ENCODE measurements at places on chromosomes 7 and 10. TPM values are rescaled to one million over a fixed set of nuclear protein-coding genes. Genes with fewer than 3 reads are reported as not detected.

Gene LRGUK
- total RNA-seq = 0.67 TPM

Gene LRIT1
- total RNA-seq = not detected

Gene PON1
- total RNA-seq = not detected

Gene ANKRD61
- not detected for total RNA-seq

Gene ADAM12
- total RNA-seq = 7.1 TPM

Gene NEUROG3
- total RNA-seq = not detected

Gene MMP21
- not detected for total RNA-seq

Gene HOXA13
- 4.7 TPM for total RNA-seq

Gene SLC13A1
- total RNA-seq = not detected

GRCh38 chr7:151744656-151745638 is 132.0 kb downstream of the PRKAG2 start:
- DNase-seq = peak; percentile 88

DNA sequence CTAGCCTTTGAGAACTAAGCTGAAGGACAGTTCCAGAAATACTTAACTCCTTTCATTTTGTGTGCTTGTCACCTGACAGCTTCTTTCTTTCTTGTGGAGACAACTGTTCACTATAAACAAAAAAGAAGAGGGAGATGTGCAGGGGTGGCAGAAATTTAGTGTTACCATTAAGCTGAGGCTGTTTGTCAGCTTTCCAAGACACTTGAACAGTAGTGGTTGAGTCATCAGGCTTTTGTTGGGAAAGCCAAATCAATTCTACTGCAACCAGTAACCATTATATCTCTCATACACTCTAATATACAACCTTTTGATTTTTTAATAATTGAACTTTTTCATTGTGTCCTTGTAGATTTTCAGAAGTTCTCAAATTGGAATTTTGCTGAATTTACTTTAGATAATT is 75.3 kb downstream of the POLL start:
- DNase-seq = no peak

GRCh38 chr7:102082693-102083368 is 203.8 kb upstream of the SH2B2 start:
- DNase-seq = no peak

DNA sequence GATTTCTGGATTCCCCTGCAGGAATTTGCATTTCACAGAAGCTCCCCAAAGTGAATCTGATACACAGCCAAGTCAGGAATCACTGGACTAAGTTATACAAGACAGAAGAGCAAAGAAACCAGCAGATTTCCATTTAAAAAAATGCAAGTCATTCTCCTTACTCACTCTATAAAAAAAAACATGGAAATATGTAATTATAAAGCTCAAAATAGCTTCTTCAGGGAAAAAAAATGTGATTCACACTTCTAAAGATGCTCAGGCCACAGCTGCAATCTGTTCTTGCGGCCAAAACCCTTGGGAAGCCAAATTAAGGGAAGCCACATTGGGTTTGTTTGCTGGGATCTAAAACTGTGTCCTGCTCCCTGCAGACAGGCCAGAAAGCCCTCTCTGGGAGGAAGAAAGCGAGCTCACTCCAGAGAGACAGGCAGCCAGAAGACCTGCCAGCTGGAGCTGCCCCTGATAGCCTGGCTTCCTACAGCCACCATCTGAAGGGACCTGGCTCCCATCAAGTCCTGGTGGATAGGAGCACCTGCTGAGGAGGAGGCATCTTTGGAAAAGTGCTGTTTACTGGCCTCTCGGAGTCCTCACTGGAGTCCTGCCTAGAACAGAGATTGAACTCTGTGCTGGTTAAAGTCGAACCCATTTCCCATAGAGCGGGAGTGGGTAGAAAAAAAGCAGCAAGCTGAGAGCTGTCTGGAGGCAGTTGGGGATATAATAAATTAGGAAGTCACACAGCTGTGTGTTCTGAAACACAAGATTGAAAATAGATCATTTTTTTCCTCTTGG is 359.2 kb upstream of the AOAH start:
- peak; percentile 58 for DNase-seq

DNA sequence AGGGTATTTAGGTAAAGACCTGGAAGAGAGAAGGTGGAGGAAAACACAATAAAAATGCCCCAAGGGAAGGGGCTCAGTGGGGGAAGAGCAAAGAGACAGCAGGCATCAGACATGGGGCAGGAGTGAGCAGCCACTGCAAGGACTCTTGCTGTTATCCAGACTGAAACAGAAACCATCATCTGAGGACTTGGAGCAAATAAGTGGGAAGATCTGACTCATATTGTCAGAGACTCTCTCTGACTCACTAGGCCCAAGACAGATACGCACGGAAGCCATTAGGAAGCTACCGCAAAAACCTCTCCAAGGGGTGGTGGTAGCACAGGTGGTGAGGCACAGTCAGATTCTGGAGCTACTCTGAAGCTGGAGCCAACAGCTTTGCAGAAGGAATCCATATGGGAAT is 110.7 kb downstream of the RNF32 start:
- peak; percentile 89 for DNase-seq

- DNase-seq = no peak
Measured at GRCh38 chr7:44769376-44769775, 20.7 kb downstream of the ZMIZ2 start.

GRCh38 chr10:79017882-79018520 is 50.8 kb upstream of the ZMIZ1 start:
- no peak for DNase-seq

- no peak for DNase-seq
Measured at GRCh38 chr10:122233857-122234348, 37.2 kb upstream of the BTBD16 start.

- peak; percentile 11 for DNase-seq
Measured at GRCh38 chr10:29057822-29058331, 231.0 kb upstream of the LYZL1 start.

DNA sequence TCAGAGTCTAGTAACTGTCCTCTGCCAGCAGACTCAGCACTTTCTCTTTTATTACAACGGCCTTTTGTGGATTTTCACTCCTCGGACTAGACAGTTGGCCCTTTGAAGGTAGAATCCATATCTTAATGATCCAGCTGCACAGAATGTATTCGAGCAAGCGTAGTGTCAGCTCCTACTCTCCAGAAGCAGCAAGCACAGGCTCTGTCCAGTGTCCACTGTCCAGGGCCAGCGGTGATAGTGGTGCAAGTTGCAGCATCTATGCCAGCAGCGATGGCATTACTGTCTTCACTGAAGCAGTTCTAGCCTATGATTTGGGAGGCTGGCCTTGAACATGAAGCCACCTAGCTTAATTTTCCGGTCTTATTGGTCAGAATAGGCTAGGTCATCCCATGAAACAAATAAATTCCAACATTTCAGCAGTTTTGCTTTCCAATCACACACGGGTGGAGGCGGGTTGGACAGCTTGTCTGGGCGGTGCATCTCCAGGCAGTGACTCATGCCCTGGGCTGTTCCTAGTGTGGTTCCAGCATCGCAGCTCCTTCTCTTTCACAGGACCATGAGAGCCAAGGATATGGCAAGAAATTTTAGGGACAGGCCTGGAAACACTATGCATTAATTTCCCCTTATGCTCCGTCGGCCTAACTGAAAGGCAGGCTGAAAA is 108.6 kb upstream of the KCNMA1 start:
- DNase-seq = peak; percentile 89

- DNase-seq = no peak
Measured at GRCh38 chr7:18053941-18054340, 26.3 kb upstream of the PRPS1L1 start.

- no peak for DNase-seq
Measured at GRCh38 chr7:131819891-131820290, 263.5 kb upstream of the PODXL start.

- DNase-seq = no peak
Measured at GRCh38 chr10:60797200-60797599, 18.9 kb downstream of the CDK1 start.

DNA sequence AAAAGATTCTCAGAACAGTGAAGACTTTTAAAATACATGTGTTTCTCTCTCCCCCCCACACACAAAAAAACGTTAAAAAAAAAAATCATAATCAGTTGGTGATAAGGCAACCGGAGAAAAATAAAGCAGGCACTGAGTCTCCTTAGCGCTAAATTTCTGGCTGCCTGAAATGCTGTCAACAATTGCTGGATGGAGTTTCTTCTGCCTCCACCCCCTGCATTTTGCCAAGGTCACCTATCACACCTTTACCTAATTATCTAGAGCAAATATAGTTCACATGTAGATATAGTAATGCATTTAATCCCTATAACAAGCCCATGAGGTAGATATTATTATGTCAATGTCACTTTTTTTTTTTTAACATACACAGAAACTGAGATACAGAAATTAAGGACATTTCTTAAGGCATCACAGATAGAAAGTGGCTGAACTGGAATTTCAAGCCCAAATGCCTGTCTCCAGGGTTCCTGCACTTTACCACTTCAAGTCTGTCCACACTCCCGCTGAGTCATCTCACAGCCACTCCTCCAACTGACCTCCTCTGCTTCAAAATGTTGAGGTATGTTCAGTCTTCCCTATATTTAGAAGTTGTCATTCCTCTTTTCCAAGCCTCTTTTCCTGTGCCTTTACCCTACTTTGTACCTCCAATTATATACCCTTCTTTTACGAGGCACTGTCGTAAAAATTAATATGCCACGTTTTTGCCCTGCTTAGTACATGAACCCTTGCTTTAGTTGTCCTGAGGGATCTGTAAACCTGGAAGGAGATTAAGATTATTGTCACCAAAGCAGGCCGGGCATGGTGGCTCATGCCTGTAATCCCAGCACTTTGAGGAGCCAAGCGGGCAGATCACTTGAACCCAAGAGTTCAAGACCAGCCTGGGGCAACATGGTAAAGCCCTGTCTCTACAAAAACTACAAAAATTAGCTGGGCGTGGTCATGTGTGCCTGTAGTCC is 72.8 kb upstream of the MPP7 start:
- DNase-seq = peak; percentile 79

GRCh38 chr10:4266416-4267085 is 481.5 kb upstream of the KLF6 start:
- DNase-seq = no peak

GRCh38 chr10:43079856-43080255 is 3.0 kb downstream of the RET start:
- DNase-seq = no peak

GRCh38 chr10:32142646-32143045 is 86.4 kb upstream of the KIF5B start:
- DNase-seq = no peak

GRCh38 chr10:67864607-67865371 is 19.7 kb upstream of the SIRT1 start:
- DNase-seq = no peak

DNA sequence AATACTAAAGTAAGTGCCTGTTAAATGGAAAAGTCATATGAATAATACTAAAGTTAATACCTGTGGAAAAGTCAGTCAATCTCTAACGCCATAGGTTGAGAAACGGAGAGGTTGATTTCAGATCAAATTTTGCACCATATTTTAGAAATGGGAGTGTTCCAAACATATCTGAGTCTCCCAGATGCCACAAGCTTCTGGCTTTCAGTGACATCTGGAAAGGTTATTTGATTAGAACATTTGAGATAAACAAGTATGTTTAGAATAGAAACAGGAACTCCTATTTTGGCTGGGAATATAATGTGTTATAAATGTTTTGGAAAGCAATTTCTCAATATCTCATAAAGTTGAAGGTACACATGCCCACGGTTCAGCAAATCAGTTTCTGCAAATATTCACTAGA is 5.8 kb downstream of the MACC1 start:
- no peak for DNase-seq

GRCh38 chr7:18583305-18583704 is 87.8 kb downstream of the HDAC9 start:
- DNase-seq = peak; percentile 70

GRCh38 chr7:132367795-132368194 is 208.5 kb downstream of the PLXNA4 start:
- DNase-seq = no peak

GRCh38 chr7:155665079-155665956 is 20.9 kb downstream of the RBM33 start:
- no peak for DNase-seq

GRCh38 chr7:22653951-22654350 is 73.0 kb upstream of the IL6 start:
- no peak for DNase-seq

All from A172 (cell line).